ENCODE measurements at places on chromosomes 7 and 10.

DNA sequence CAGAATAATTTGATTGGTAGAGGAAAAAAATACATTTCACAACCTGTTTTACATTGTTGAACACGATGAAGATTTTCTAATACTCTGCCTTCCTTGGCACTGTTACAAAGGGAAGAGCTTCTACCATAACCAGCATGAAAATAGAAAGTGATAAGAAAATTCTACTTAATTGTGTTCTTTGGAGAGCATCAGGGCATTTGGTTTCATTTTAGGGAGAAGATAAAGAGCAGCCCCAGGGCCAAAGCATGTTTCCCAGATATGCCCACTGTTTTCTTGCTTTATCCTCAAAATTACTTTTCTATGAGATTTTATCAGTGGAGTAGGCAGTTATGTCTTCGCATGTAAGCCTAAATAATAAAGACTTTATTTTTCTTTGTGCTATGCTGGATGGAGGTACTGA is 9.5 kb downstream of the CHRM2 start:
- DNase-seq, result no peak

- peak; percentile 83 for DNase-seq
These were observed 33.1 kb upstream of the GALNT11 start for GRCh38 chr7:151992375-151992774.

DNA sequence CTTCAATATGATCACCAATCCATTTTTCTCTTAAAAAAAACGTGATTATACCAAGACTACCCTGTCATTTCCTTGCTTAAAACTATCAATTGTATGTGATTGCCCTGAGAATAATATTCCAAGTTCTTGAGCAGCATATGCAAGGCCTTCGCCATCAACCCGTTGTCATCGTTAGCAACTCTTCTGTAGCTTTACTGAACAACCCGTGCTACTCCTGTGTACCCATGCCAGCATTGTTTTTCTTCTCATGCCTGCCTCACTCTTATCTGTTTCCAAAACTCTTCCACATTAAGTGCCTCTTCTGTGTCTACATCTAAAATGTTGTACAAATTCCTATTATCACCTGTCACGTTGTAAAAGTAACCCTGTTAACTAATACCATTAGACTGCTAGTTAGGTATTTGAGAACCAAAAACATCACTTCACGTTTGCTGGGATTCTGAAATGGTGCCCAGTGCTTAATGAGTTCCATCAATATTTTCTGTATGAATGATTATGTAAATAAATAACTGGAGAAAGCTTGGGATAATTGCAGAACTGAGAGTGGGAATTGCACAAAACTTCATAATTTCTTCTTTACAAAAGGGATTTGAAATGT is 10.5 kb downstream of the CAV2 start:
- no peak for DNase-seq

DNA sequence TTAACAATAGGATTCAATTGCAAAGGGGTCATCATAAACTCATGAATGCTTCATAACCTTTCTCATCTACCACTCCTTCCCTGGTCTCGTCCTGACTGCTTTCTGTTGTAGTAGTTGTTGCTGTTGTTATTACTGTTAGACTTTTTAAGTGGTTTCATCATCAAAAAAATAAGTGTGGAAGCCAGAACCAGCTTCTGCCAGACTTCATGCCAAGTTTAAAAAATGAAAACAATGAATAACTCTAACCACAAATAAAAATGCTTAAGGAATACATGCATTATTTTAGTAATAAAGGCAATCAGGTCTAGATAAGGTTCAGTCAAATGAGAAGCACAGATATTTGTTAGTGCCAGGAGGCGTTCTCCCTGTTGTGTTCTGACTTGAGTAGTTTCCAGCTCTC is 85.4 kb downstream of the PCLO start:
- DNase-seq, result no peak

GRCh38 chr7:77866786-77867536 is 68.4 kb downstream of the PHTF2 start:
- peak; percentile 21 for DNase-seq

DNA sequence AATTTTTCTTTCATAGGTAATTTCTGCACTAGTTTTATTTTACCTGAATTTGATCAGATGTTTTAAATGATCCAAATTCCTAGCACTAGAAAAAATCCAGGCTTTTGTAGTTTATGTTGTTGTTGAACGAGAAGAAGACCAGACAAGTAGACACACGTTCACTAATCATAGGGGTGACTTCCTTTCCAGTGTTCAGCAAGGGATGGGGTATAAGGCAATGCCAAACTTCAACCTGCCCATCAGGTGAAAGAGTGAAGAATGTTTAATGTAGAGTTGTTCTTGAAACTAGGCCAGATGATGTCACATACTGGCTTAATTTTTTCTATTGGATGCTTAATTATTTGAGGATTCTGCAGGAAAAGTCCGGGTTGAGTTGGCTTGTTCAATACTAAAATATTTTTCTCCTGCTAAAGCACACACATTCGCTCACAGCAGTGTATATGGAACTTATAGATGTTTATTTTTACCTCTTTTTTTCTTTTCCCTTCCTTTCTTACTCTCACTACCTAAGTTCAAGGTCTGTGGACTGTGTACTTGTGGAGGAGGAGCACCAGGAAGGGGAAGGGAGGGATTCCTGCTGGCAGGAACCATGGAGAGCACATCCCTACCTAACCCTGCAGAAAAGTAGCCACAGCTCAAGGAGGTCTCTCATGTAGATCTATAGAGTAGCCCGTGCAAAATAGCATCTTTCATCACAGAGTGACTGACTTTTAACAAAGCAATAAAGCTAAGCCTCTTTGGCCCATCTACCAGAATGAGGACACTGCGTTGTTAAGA is 23.1 kb upstream of the AKR1E2 start:
- no peak for DNase-seq

DNA sequence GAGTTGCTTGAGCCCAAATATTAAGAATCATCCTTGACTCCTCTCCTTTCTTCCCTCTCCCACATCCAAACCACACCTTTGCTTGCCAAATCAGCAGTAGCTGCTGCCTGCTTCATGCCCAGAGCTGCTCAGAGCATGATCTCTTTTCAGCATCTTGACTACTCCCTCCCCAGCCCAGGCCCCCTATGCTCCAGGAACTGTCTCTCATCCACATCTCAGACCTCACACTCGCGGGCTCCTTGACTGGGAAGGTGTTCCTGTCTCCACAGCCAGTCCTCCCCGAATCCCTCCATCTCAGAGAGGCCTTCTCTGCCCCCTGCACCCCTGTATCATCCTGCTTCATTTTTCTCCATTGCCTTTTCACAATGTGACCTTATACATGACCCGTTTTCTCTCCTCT is 157.0 kb downstream of the DNAJB6 start:
- no peak for DNase-seq

DNA sequence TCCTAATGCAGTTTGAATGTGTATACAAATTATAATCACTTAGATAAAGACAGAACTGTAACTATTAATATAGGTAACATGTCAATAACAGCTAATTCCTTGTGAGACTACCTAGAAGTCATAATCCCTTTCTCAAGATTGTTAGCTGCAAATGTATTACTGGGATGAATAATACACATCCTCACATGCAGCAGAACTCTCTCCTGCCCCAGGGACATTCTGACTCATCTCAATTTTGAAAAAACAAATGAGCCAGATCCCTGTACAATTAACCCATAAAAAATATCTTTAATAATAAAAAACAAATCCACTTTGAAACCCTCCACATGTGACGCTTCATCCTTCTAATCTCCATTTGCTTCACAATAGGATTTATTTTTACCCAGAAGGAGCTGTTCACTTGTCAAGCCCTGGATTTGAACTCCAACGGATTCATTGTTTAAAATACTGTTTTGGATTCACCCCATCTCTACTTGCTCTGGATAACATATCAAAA is 428.4 kb upstream of the TEX47 start:
- no peak for DNase-seq

- DNase-seq, result no peak
These were observed 34.7 kb upstream of the HPS1 start for GRCh38 chr10:98481404-98481945.

DNA sequence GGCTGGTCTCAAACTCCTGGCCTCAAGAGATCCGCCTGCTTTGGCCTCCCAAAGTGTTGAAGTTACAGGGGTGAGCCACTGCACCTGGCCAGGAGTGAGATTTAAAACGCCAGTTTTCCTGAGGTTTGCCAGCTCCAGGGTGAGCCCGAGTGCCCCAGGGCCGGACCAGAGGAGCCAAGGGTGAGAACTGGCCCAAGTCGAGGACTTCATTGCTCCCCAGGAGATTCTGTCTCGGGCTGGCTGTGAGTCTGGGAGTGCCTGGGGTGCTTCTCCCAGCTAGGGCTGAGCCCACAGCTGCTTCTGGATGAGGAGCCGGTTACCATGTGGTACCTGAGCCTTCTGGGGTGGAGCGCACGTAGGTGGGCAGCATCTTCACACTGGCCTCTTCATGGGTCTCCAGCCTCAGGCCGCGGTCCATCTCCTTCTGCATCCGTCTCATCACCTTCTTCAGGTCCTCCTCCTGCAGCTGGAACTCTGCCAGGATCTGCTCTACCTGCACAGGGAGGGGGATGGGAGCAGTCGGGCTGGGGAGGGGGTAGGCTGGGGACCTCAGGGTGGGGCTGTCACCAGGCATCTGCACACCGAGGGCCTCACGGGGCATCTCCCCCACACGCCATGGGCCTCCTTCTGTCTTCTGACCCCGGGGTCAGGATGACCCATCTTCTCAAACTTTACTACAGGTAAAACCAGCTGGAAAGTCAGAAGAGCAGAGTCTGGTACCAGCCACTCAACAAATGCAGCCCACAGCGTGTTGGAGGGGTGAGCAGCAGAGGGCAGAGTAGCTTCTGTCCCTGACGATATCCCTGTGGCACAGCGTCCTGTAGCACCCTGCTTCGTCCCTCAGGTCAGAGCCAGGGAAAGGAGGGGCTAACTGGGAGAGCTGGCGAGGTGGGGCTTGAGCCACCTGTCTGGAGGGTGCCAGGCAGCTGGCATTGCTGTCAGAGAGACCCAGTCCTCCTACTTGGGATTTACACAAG is 12.1 kb upstream of the MYL7 start:
- no peak for DNase-seq

DNA sequence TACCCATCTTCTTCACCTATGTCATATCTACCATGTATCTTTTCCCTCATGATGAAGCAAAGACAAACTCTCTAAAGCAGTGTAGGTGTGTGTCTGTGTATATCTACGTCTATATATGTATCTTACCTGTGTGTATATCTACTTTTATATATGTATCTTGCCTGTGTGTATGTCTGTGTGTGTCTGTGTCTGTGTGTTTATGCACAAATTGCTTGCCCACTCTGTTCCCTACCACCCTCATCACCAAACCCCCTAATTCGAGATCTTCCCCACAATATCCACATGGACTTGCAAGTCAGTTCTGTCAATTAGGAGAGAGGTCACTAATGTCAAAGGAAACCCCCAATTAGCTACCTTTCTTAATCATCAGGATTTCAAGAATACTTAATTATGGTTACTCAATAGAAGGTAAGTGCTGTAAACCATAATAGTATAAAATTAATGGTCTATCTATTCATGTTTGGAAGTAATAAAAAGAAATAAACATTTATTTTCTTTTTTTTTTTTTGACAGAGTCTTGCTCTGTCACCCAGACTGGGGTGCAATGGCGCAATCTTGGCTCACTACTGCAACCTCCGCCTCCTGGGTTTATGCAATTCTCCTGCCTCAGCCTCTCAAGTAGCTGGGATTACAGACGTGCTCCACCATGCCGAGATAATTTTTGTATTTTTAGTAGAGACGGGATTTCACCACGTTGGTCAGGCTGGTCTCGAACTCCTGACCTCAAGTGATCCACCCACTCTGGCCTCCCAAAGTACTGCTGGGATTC is 43.6 kb downstream of the ANKRD61 start:
- no peak for DNase-seq

GRCh38 chr10:127279334-127279774 is 83.0 kb upstream of the INSYN2A start:
- DNase-seq, result no peak

- DNase-seq, result no peak
These were observed 153.5 kb upstream of the ITGB1 start for GRCh38 chr10:33111488-33112051.

DNA sequence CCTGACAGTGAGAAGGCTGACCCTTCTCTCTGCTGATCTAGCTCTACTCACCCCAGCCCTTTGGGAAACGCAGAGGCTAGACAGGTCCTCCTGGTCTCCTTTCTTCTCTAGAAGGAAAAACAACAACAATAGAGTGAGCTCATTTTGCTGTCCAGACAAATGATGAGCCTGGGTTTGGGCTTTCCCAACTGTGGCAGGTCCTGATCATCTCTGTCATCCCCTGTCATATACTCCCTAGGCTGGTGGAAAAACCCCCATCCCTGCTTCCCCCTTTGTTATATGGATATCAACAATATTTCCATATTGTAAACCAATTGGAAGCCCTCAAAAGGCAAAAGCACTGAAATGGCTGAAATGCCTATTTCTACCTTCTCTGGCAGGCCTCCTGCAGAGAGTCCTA is 9.2 kb upstream of the DDIT4 start:
- no peak for DNase-seq

DNA sequence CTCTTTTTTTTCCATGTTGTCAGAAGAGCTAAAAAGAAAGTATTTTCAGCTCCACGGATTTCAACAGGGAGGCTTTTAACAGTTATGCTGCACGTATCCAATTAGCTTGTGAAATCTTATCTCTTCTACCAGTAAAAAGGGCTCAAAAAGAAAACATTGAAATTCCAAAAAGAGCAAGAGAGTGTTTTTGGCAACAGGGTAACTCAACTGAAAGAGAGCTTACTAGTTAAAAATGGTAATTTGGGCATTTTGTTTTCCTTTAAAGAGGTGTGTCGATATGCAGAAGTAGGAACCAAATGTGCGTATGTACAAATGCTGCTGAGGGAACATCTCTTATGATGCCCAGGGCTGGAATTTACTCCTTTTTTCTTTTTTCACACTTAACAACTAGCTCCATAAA is 292.8 kb downstream of the PRKG1 start:
- no peak for DNase-seq

- DNase-seq, result no peak
These were observed 84.1 kb downstream of the PTPRE start for GRCh38 chr10:127990846-127991542.

- no peak for DNase-seq
These were observed 45.9 kb downstream of the TSPAN15 start for GRCh38 chr10:69497231-69497561.
